ENCODE measurements at places on chromosomes 7 and 10.

DNA sequence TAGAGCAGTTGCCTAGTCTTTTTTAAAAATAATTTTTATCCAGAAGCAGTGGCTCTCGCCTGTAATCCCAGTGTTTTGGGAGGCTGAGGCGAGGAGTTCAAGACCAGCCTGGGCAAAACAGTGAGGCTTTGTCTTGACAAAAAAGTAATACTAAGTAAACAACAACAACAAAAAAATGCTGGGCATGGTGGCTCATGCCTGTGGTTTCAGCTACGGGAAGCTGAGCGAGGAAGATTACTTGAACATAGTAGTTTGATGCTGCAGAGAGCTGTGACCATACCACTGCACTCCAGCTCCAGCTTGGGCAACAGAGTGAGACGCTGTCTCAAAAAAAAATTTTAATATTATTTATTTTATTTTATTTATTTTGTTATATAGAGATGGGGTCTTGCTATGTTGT lies 31.3 kb upstream of the TPST1 start:
- H3K4me1 ChIP-seq: no peaks in the 10 kb centered on the region
- H3K27ac ChIP-seq: no peak overlapping the region
- DNase-seq: no peak
- no peaks in the 10 kb centered on the region for H3K27me3 ChIP-seq
- no peaks in the 10 kb centered on the region for H3K36me3 ChIP-seq
- no peak overlapping the region for H3K4me3 ChIP-seq

GRCh38 chr10:62025134-62025794 lies 123.8 kb downstream of the ARID5B start:
- no peaks in the 10 kb centered on the region for H3K4me1 ChIP-seq
- H3K36me3 ChIP-seq: no peaks in the 10 kb centered on the region
- H3K4me3 ChIP-seq: no peak overlapping the region

DNA sequence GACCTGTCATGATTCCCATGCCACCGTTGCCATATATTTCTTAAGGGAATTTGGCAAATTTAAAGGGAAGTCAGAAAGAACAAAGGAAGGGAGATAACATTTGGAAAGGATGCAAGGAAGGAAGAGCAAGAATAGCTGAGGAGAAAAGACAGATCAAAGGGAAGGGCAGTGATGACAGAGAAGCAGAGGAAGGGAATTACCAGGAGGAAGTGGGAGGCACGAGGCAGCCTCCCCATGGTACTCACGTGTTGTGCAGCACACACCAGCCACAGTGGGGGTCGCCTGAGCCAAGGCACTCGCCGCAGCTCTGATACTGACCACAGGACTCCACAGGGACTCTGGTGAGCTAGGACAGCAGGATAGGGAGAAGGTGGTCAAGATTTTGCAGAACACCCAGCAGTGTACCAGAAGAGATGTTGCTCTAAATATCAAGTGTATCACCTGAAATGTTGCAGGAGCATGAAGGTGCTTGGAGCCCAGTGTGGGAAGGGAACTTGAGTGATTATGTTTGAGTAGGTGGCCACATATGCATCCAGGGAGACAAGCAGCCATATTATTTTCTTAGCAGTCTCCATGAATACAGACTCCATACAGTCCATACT lies 335.3 kb downstream of the PLXNA4 start:
- no peaks in the 10 kb centered on the region for H3K27me3 ChIP-seq
- H3K36me3 ChIP-seq: no peaks in the 10 kb centered on the region
- H3K4me1 ChIP-seq: no peaks in the 10 kb centered on the region
- no peak overlapping the region for H3K27ac ChIP-seq
- no peak for DNase-seq

GRCh38 chr7:65892835-65893234 lies 20.0 kb downstream of the VKORC1L1 start:
- H3K27me3 ChIP-seq: no peaks in the 10 kb centered on the region
- no peaks in the 10 kb centered on the region for H3K4me1 ChIP-seq
- H3K4me3 ChIP-seq: no peak overlapping the region
- no peak overlapping the region for H3K27ac ChIP-seq
- no peaks in the 10 kb centered on the region for H3K36me3 ChIP-seq
- no peak for DNase-seq

DNA sequence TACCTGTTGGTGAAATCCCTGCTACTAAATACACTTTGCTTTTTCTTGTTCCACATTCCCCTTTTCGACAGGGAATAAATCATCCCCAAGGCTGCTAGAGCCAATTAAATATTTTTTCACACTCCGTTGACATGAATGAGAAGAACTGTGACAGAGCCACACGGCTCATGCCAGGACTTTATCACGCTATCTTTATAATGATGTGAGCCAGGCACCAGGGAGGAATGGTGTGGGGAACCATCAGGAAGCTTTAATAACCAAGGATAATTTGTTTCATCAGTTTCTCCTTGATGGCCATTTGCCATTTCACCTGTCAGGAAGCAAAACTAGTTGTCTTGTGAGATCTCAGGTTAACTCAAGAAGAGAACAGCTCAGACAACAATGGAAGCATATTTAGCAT lies 193.0 kb upstream of the C7orf33 start:
- no peaks in the 10 kb centered on the region for H3K4me1 ChIP-seq
- DNase-seq: no peak
- no peaks in the 10 kb centered on the region for H3K36me3 ChIP-seq
- H3K27ac ChIP-seq: no peak overlapping the region
- H3K27me3 ChIP-seq: no peaks in the 10 kb centered on the region

- no peaks in the 10 kb centered on the region for H3K27me3 ChIP-seq
- no peak for DNase-seq
- no peak overlapping the region for H3K27ac ChIP-seq
- H3K4me1 ChIP-seq: peaks cover 30% of the 10 kb centered on the region
Observed at GRCh38 chr7:105689067-105689819, 108.0 kb upstream of the EFCAB10 start.

DNA sequence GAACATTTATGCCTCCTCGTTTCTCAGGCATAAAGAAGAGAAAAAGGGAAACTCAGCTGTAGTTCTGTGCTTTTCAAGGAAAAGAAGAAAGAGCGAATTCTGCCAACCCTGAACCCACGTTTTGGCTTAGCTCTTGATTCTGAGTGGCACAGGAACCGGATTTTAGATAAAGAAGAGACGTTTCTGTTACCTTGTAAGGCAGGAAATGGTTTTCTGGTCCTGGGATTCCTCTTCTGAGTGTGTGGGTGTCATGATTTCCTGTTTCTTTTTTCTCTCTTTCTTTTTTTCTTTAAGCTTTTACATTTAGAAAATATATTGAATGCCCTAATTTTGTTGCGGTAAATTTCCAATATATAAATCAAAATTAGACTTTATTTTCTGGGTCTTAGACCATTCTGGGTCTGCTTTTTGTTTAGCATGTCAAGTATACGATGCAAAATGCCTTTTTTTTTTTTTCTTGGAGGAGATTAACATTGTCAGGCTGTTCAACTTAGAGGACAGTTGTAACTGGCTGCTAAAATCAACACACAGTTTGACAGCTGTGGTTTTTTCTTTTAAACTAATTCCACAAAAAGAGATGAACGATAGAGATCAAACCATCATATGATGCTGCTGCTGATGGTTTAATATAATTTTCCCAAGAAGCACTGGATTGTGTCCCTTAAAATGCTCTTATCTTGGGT lies 190.8 kb downstream of the GATA3 start:
- no peak overlapping the region for H3K4me3 ChIP-seq
- H3K27ac ChIP-seq: peak overlapping the region; percentile 57
- H3K36me3 ChIP-seq: no peaks in the 10 kb centered on the region
- peaks cover 17% of the 10 kb centered on the region for H3K4me1 ChIP-seq

- no peak overlapping the region for H3K27ac ChIP-seq
- H3K4me3 ChIP-seq: no peak overlapping the region
- no peaks in the 10 kb centered on the region for H3K4me1 ChIP-seq
- no peaks in the 10 kb centered on the region for H3K36me3 ChIP-seq
Observed at GRCh38 chr7:124062171-124062570, 29.3 kb upstream of the TMEM229A start.

DNA sequence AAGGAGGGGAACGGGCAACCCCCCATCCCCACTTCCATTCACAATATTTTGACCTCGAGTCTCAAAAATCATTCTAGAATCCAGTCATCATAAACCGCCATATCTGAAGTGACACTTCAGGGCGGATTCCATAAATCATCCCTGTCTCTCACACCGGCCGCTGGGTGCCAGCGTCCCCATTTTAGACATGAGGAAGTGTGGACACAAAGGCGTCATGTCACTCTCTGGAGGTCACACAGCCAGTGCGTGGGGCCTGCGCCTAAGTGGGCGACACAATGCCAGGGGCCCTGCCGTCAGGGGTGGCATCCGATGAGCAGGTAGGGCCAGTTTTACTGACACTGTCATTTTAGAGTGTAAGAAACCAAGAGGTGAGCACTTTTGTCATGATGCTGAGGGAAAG lies 19.5 kb downstream of the KCNH2 start:
- H3K27ac ChIP-seq: no peak overlapping the region
- no peaks in the 10 kb centered on the region for H3K36me3 ChIP-seq
- peaks cover 8% of the 10 kb centered on the region for H3K27me3 ChIP-seq

DNA sequence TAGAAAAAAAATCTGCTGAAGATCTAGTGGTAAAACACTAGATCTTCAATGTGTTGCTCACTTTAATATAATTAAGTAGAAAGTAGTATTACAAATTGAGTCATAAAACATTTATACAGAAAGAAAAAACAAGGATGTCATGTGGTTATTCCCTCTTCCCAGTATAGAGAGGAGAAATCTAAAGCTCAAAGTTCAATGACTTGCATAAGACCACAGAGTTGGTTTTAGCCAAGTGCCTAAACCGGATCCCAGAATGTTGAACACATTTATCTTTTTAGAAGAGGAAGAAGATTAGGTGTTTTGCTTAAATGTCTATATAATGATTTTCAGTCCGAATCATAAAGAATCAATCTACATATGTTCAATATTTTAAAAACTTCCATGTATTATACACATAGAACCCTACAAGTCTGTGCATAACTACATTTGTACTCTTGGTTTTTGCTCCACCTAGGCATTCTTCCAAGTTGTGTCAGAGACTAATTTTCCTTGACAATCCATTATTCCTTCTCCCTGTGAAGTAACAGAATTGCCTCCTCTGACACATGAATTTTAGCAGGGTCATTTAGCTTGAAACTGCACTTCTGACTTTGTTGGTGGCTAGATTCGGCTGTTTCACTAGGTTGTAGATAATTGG lies 389.2 kb downstream of the MAGI2 start:
- no peaks in the 10 kb centered on the region for H3K36me3 ChIP-seq
- no peak overlapping the region for H3K27ac ChIP-seq
- H3K4me3 ChIP-seq: no peak overlapping the region
- H3K4me1 ChIP-seq: no peaks in the 10 kb centered on the region
- H3K27me3 ChIP-seq: no peaks in the 10 kb centered on the region
- no peak for DNase-seq

DNA sequence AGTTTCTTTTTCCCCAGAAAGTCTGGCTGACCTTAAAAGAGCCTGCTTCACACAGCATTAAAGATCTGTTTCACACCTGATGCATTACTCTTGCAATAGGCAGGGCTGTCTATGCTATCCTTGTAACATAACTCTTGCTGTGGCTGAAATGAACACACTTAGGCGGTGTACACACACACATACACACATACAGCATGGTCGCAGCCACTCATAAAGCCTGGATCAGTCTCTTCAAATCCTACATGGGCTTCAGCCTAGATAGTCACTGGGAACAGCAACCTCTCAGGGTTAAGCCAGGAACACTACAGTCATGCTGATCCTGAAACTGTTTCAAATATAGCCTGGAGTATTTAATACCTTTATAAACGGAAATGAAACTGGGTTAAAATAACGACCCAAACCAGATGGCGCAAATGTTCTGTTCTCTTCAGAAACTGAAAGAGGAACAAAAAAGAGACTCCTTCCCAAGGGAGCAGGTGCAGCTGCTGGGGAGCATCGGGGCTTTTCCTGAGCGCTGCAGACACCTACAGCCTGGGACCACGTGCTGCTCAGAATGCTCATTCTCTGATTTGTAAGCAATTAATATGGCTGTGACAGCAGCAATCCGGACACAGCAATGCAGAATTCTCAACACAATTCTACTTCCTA lies 61.0 kb upstream of the SFMBT2 start:
- H3K4me3 ChIP-seq: peak overlapping the region; percentile 10
- peaks cover 6% of the 10 kb centered on the region for H3K4me1 ChIP-seq
- H3K27ac ChIP-seq: peak overlapping the region; percentile 1
- H3K36me3 ChIP-seq: no peaks in the 10 kb centered on the region

DNA sequence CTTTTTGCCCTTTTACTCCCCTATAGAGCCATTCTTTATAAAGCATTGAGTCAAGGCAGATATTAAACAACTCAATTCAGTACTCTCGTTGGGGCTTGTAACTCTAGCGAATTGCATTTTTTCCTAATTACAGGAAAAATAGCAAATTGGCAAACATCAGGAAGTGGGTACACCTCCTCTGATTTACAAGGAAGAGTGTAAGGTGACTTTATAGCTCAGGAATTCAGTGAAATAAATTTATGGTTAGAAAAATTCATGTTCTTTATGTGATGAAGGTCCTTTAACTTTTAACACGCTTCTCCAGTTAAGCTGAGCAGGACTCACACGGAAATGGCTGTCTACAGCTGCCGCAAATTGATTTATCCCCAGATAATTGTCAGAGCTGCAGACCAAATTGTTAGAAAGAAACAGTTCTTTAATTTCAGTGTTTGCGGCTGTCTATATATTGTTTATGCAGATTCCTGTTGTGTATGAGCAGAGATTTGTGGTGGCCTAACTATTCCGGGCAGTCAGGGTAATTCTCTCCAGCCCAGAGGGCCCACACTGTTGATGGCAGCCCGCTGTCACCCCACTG lies 151.1 kb upstream of the MKI67 start:
- peaks cover 5% of the 10 kb centered on the region for H3K27me3 ChIP-seq
- H3K36me3 ChIP-seq: no peaks in the 10 kb centered on the region
- no peak overlapping the region for H3K27ac ChIP-seq

GRCh38 chr7:94314413-94315410 lies 80.0 kb upstream of the COL1A2 start:
- H3K27ac ChIP-seq: no peak overlapping the region
- DNase-seq: no peak
- no peaks in the 10 kb centered on the region for H3K36me3 ChIP-seq
- H3K4me3 ChIP-seq: no peak overlapping the region

GRCh38 chr7:108417926-108418325 lies 38.3 kb downstream of the NRCAM start:
- no peak for DNase-seq
- peaks cover 11% of the 10 kb centered on the region for H3K27me3 ChIP-seq
- H3K36me3 ChIP-seq: no peaks in the 10 kb centered on the region

- H3K4me1 ChIP-seq: peaks cover 10% of the 10 kb centered on the region
- no peak for DNase-seq
- H3K4me3 ChIP-seq: no peak overlapping the region
- H3K36me3 ChIP-seq: no peaks in the 10 kb centered on the region
- H3K27me3 ChIP-seq: no peaks in the 10 kb centered on the region
- H3K27ac ChIP-seq: no peak overlapping the region
Observed at GRCh38 chr10:91032611-91033206, 111.8 kb upstream of the ANKRD1 start.

- no peak overlapping the region for H3K27ac ChIP-seq
- H3K4me1 ChIP-seq: no peaks in the 10 kb centered on the region
- DNase-seq: no peak
- no peaks in the 10 kb centered on the region for H3K36me3 ChIP-seq
Observed at GRCh38 chr7:96599288-96599936, 110.2 kb downstream of the SEM1 start.

DNA sequence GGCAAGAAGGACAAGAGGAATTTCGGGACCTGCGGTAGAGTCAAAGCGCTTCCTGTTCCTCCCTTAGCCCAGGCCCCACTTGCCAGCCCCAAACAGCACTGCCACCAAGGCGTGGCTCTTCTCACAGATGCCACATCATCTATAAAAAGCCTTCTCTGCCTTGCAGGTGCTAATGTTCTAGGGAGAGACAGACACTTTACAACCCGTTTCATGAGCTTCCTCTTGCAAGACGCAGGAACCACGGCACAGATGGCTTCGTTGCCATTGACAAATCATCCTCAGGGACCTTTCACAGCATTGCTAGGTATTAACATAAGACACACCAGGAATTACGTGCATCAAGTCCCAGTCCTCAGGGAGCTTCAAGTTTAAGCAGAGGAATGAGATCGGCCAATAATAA lies 180.9 kb downstream of the JCAD start:
- H3K27me3 ChIP-seq: no peaks in the 10 kb centered on the region
- no peaks in the 10 kb centered on the region for H3K36me3 ChIP-seq
- DNase-seq: no peak
- H3K27ac ChIP-seq: no peak overlapping the region
- H3K4me3 ChIP-seq: no peak overlapping the region
